ENCODE measurements at places on chromosomes 12 and 14.

- DNase-seq, result no peak
Observed at GRCh38 chr12:59904874-59905521, 309.2 kb downstream of the SLC16A7 start.

DNA sequence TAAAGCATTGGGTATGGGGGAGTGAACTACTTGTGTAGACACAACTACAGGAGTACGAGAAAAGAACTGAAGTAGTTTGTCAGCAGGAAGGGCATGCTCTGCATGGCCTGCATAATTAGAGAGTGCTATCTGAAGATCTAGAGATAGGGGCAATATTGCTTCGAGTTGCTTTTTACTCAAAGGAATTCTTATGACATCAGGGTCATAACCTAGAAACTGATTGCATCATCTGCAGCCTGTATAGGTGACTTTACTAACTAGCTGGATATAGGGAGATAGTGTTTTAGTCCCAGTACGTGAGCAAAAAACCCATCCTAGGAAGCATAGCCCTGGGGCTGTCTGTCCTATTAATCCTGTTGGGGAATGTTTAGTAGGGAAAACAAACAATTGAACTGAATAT, 39.8 kb downstream of the TMTC3 start:
- no peak for DNase-seq

- no peak for DNase-seq
Observed at GRCh38 chr12:6279631-6280030, 30.9 kb upstream of the PLEKHG6 start.

- DNase-seq, result no peak
Observed at GRCh38 chr14:105158794-105159193, 9.8 kb downstream of the JAG2 start.

- DNase-seq, result no peak
Observed at GRCh38 chr14:69342928-69343525, 55.1 kb downstream of the ERH start.

- DNase-seq, result no peak
Observed at GRCh38 chr14:22897357-22897756, 14.3 kb downstream of the REM2 start.

- no peak for DNase-seq
Observed at GRCh38 chr12:82357845-82358199, 365 bp downstream of the CCDC59 start.

DNA sequence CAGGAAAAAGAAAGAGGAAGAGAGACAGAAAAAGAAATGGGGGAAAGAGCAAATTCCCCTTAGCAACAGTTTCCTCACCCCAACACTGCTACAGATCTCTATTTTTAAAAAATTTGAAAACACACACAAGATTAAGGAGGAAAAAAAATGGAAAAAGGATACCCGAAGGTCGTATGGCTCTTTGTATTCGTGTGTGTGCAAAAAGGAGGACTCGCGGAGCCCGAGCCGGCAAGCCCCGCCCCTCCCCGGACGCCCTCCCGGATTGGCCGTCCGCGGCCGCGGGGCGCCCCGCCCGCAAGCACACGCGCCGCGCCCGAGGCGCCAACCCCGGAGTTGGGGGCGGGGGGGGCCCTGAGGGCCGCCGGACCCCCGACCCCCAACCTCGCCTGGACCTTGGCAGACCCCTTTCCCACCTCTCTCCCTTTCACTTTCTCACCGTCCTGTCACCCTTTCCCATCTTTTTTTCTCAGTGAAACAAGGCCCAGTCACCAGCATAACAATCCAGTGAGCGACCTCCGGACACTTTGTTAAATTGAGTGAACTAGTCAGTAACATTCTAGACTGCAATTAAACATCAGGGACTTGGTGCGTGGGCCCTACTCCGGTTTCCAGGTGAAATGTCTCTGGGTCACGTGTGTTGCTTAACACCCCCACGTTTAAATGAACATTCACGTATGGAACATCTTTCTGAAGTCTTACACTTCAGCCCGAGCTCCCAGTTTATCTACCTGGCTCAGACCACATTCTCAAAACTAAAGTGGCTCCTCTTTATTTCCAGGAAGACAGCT, at the start of gene C14orf93:
C14orf93 (minus strand) TSS at position 205 of the 788 bp plus-strand sequence. CDS start 11,120 bp downstream, outside the sequence.
- DNase-seq, result peak; percentile 70
